Pancreas (tissue), 10 donors: ENCODE measurements at places on chromosomes 6 and 20. TPM values are rescaled to one million over a fixed set of nuclear protein-coding genes. Genes with fewer than 3 reads are reported as not detected.
A peak's percentile ranks its signal among the peaks of the same experiment; 100 is the strongest.

Gene NT5E
- 3.6 TPM for total RNA-seq

Gene FOXP4
- 27.0 TPM for total RNA-seq

Gene ZNF341
- total RNA-seq = 1.5 TPM

GRCh38 chr20:13174402-13174801, 46.7 kb upstream of the ISM1 start:
- no peak overlapping the region for H3K4me3 ChIP-seq
- H3K27ac ChIP-seq = no peak overlapping the region
- H3K4me1 ChIP-seq = no peaks in the 10 kb centered on the region
- no peak for DNase-seq

DNA sequence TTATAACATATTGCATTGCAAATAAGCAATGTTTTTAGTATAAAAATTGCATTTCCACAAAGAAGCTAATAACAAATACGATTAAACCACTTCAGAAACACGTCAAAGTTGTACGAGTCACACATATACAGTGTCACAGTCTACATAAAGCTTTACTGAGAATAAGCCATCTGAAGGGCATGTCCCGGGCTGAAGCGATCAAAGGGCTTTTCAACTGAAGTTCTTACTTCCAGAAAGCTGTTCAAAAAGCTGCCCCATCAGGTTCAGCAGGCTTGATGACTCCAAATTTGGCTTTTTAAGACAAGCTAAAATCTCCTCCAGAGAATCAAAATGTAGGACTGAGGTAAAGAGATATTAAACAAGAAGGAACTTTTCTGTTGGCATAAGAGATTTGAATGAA, 37.5 kb upstream of the HAO1 start:
- H3K27me3 ChIP-seq = no peaks in the 10 kb centered on the region
- H3K4me3 ChIP-seq = no peak overlapping the region
- no peaks in the 10 kb centered on the region for H3K4me1 ChIP-seq
- DNase-seq = no peak
- H3K27ac ChIP-seq = no peak overlapping the region
- H3K36me3 ChIP-seq = no peaks in the 10 kb centered on the region

DNA sequence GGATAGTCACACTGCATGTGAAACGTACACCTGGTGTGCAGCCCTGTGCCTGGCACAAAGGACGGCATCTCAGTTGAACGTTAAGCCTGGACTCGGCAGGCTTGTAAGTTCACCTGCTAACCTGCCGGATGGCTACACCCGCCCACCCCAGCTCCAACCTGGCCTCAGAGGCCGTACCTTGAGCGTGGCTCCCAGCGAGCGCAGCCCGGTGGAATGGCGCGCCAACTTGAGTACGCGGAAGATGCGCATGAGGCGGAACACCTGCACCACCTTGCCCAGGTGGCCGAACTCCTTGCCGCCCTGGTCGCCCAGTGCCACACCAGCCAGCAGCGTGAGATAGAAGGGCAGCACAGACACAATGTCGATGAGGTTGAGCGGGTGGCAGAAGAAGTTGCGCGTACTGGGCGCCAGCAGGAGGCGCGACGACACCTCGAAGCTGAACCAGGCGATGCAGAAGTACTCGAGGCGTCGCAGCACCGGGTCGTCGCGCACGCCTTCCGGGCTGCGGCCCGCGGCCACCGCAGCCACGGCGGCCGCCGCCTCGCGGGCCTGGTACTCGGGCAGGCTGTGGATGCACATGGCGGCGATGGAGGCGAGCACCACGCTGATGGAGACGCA, 3.3 kb downstream of the KCNS1 start:
- H3K36me3 ChIP-seq = no peaks in the 10 kb centered on the region
- H3K27me3 ChIP-seq = no peaks in the 10 kb centered on the region
- DNase-seq = no peak
- peak overlapping the region; percentile 27 for H3K4me3 ChIP-seq
- H3K4me1 ChIP-seq = no peaks in the 10 kb centered on the region
- no peak overlapping the region for H3K27ac ChIP-seq

DNA sequence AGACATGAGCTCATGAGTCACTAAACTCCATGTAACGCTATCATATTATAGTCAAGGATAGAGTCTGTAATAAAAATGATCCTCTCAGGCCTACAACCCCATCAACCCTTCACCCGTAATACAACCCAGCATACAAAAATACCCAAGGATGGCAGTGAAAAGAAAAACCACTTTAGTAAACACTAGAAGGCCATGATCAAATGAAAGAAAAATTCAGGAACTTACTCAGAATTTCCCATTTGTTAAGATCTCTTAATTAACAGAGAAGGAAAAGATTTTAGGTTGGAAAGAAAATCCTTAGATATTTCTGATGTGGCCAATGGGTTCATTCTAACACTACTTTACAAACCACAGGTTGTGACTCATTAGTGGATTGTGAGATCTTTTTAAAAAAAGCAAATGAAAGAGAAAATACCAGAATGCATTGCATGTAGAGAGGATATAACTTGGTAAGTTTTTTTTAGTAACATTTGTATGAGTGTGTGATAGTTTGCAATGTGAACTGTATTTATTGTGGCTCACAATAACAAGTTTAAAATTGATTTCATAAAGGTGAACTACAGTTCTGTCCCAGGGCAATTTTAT, 8.0 kb upstream of the UBE2J1 start:
- H3K36me3 ChIP-seq = no peaks in the 10 kb centered on the region
- no peak overlapping the region for H3K4me3 ChIP-seq
- DNase-seq = no peak
- H3K27me3 ChIP-seq = no peaks in the 10 kb centered on the region
- no peak overlapping the region for H3K27ac ChIP-seq

DNA sequence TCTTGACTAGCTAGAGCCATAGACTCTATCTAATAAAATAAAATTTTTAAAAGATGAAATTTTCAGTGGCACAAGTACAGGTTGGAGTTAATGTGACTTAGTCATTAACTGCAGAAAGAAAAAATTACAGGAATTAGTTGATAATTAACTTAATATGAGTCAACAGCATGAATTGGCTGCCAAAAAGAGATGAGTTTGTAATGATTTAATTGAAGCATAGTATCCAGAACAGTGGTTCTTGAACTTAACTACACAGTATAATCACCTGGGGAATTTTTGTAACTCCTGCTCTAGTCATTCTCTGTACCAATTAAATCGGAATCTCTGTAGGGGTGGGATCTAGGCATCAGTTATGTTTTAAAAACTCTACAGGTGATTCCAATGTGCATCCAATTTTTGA, 46.3 kb upstream of the HMGN3 start:
- H3K27me3 ChIP-seq = no peaks in the 10 kb centered on the region
- no peaks in the 10 kb centered on the region for H3K4me1 ChIP-seq
- no peaks in the 10 kb centered on the region for H3K36me3 ChIP-seq
- no peak overlapping the region for H3K4me3 ChIP-seq
- DNase-seq = no peak

DNA sequence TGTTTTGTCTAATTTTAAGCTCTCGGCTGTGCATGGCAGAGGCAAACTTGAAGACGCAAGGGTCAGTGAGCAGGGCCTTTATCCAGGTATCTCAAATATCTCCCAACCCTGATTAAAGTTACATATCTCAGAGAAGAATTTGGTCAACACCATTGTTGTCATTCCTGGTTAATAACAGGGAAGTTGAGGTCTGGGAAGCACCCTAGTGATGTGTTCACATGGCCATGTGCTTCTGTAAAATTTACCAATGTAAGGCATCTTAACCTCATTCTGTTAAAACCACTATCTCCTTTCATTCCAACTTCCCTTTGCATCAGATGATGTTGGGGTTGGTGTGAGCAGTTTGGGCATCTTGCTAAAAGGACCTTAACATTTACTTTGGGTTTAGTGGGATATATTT, 4.0 kb upstream of the FAM110A start:
- no peak for DNase-seq
- peaks cover 5% of the 10 kb centered on the region for H3K4me1 ChIP-seq
- no peak overlapping the region for H3K27ac ChIP-seq
- H3K36me3 ChIP-seq = no peaks in the 10 kb centered on the region
- H3K4me3 ChIP-seq = no peak overlapping the region

GRCh38 chr6:158729906-158730540, 80.2 kb downstream of the SYTL3 start:
- DNase-seq = no peak
- H3K27ac ChIP-seq = no peak overlapping the region
- H3K27me3 ChIP-seq = no peaks in the 10 kb centered on the region
- H3K36me3 ChIP-seq = no peaks in the 10 kb centered on the region
- no peak overlapping the region for H3K4me3 ChIP-seq
- H3K4me1 ChIP-seq = no peaks in the 10 kb centered on the region

DNA sequence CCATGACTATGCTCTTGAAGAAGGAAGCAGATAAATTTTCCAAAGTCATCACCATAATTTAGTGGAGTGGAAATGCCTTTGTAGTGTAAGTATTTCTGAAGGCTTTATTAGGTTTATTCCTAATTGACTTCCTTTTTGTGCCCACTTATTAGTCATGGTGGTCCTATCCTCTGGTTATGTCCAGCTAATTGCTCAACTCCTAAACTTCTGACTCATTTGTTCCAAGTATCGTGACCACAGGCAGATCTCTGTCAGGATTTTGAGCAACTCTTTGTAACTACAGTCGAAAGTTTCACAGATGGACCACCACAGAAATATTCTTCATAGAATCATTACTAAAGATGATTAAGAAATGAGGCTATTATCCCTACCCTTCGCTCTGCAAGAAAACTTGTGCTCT, 315.6 kb upstream of the PTCHD4 start:
- no peaks in the 10 kb centered on the region for H3K27me3 ChIP-seq
- H3K4me3 ChIP-seq = no peak overlapping the region
- no peaks in the 10 kb centered on the region for H3K36me3 ChIP-seq
- H3K27ac ChIP-seq = no peak overlapping the region
- no peak for DNase-seq

GRCh38 chr6:14412026-14412425, 294.5 kb downstream of the CD83 start:
- DNase-seq = no peak
- no peaks in the 10 kb centered on the region for H3K27me3 ChIP-seq
- no peaks in the 10 kb centered on the region for H3K4me1 ChIP-seq
- H3K27ac ChIP-seq = no peak overlapping the region
- no peak overlapping the region for H3K4me3 ChIP-seq

DNA sequence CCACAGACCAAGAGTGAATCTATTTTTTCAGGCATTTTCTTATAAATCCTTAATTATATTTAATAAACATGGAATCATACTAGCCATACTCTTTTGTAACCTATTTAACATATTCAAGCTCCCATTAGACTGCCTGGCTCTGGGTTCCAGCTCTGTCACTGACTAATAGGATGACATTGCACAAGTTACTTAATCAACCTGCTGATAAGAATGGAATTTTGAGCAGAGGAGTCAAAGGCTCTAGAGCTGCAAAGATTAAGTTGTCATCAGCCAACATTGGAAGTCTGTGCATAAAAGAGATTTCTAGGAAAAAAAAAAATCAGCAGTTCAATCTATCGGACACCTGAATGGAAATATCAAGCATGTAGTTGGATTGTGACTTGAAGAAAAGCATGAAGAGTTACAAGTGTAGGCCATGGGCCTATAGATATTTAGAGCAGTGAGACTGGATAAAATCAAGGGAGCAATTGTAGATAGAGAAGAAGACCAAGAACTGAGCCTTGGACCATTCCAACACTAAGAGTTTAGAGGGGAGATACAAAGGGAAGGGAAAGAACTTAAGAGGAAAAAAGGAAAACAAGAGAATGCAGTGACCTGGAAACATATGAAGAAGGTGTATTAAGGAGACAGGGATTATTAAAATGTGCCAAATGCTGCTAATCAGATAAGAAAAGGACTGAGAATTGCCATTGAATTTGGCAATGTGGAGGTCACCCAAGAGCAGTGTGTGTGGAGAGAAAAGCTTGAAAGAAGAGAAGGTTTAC, 11.0 kb upstream of the HINT3 start:
- no peaks in the 10 kb centered on the region for H3K36me3 ChIP-seq
- peaks cover 20% of the 10 kb centered on the region for H3K4me1 ChIP-seq
- no peaks in the 10 kb centered on the region for H3K27me3 ChIP-seq
- H3K27ac ChIP-seq = peak overlapping the region; percentile 91
- DNase-seq = no peak
